ENCODE measurements at places on chromosomes 7 and 10.
A peak's percentile ranks its signal among the peaks of the same experiment; 100 is the strongest.

DNA sequence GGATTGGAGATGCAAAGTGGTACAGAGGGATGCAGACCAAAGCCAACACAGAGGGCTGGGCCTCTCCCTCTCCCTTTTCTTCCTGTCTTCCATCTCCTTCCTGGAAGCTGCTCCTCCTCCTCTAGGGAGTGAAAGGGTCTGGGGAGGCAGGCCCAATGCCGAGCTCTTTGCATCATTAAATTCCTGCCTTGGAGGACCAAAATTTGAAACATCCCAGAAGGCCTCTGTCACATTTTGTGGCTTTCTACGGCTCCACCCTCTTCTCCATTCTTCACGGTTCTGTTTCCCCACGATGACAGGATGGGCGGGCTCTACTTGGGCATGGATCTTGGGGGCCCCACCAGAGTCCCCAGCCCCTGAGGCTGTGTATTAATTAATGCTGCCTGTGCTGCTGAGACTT lies 76.4 kb downstream of the NEURL1 start:
- DNase-seq: peak; percentile 34

GRCh38 chr10:31678575-31679516 lies 249.8 kb downstream of the ARHGAP12 start:
- no peak for DNase-seq

DNA sequence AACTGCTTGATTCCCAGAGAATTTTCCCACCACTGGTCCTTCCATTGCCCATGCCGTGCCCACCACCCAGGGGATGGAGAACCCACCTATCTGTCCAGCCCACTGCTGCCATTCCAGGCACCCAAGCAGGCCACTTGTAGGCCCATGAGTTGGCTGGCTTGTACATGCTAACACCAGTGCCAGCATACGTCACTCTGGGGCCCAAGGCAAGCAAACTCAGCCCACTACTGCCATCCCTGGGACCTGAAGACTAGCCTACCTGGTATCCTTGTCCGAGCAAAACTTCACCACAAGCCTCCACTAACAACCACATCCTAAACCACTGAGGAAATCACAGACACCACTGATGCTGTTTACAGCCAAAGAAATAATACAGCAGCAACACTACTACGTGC lies 44.7 kb upstream of the CDK6 start:
- no peak for DNase-seq

DNA sequence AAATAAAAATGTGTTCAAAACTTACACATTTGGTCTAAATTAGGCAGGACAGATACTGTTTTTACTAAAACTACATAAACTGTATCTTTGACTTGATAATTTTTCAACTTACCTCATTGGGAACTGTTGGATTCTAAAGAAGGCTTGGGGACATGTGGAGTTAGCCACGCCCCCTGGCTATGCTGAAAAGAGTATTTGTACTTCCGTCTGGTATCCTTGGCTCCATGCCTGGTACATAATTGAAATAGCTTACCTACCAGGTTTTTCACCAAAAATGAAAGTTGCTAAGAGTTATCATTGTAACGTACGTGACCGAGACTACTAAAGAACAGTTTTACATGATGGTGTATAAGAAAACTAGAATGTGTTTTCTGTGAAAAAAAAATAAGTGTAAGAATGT lies 604.8 kb upstream of the IGFBP3 start:
- no peak for DNase-seq

- DNase-seq: no peak
These were observed at the start of gene PFKP for GRCh38 chr10:3067118-3067858. Gene PFKP (plus strand): TSS chr10:3067548. CDS start chr10:3067596, 48 bp downstream.

GRCh38 chr10:3292636-3293035 lies 120.1 kb upstream of the PITRM1 start:
- DNase-seq: peak; percentile 77

GRCh38 chr7:34333925-34334324 lies 324.1 kb upstream of the NPSR1 start:
- DNase-seq: no peak

- DNase-seq: peak; percentile 70
These were observed 311.8 kb upstream of the IMMP2L start for GRCh38 chr7:111873963-111874690.

Data from fibroblast of skin of right quadriceps (primary cell).